ENCODE measurements at places on chromosomes 7 and 10.

GRCh38 chr7:118195837-118196474 is 12.0 kb downstream of the LSM8 start:
- peak; percentile 15 for DNase-seq

DNA sequence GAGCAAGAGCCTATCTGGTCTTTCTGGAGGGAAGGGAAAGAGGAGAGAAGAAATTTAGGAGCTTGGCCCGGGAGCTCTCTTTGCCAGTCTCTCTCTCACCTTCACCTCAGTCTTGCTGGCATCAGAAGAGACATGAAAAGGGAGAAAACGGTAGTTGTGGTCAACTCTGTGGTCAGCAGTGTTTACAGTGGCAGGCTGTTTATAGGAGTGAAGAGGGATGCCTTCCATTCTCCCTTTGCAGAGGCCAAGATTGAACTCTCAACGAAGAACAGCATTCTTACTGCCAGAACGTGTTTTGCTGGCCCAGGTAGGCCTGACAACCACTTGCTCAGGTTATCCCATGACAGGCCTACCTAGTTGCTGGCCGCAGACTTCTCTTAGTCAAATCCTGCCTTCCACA is 133.3 kb downstream of the CCDC3 start:
- DNase-seq: no peak

GRCh38 chr10:65891073-65891981 is 1034.5 kb upstream of the LRRTM3 start:
- DNase-seq: no peak

DNA sequence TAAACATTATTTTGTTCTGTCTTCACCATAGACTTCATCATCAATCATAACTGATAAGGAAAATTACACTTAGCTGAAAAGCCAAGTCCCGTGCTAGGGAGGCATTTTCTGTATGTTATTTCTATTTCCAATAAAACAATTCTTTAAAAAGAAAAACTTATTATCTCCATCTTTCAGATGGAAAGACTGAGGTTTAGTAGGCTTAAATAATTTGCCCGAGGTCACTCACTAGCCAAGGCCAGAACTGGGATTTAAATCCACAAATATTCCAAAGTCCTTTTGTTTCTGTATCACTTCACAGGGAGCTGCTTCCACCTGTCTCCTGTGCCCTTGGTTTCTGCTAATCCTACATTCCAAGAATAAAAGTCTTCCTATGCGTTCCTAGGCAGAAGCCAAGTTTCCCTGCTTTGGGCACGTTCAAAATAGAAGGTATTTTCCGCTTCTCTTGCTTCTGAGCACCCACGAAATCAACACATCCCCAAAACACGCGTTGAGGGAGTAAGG is 732 bp downstream of the CPVL start:
- DNase-seq: no peak

DNA sequence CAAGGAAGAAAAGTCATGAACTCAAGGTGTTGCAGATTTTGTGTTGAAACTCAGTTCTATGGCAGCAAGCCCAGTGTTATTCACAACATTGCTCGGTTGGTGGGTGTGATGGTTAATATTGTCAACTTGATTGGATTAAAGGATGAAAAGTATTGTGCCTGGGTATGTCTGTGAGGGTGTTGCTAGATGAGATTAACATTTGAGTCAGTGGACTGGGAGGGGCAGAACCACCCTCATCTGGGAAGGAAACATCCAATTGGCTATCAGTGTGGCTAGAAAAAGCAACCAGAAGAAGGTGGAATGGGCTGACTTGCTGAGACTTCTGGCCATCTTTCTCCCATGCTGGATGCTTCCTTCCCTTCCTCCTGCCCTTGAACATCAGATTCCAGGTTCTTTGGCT is 353.2 kb downstream of the ADRA2A start:
- DNase-seq: no peak

DNA sequence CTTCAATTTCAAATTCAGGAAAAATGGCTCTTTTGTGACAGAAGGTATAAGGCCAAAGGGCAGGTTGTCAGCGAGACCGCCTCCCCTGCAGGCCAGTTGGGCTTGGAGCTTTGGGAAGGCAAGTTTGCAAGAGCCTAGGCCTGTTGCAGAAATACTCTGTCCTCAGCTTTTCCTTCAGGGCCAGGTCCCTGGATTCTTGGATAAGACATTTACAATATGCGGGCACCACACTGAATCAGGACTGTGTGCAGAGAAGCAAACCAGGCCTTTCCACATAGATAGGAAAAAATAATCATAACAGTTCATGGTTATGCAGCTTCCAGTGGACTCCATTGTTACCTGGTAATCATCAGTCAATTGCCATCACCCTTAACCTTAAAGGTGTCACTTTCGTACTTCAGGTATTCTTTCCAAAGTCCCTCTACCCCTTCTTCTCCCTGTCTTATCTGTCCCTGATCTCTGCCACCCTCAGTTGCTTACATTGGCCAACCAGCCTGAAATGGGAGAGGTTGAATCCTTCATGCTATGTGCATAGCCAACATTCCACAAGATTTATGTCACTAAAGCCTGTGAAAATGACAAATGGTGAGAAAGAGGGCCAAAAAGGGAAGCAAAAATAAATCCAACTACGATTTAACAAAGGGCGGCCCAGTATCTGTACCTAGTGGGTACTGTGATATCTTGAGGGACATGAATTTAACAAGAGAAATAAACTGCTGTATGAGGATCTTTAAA is 304.5 kb upstream of the NFE2L3 start:
- DNase-seq: no peak

DNA sequence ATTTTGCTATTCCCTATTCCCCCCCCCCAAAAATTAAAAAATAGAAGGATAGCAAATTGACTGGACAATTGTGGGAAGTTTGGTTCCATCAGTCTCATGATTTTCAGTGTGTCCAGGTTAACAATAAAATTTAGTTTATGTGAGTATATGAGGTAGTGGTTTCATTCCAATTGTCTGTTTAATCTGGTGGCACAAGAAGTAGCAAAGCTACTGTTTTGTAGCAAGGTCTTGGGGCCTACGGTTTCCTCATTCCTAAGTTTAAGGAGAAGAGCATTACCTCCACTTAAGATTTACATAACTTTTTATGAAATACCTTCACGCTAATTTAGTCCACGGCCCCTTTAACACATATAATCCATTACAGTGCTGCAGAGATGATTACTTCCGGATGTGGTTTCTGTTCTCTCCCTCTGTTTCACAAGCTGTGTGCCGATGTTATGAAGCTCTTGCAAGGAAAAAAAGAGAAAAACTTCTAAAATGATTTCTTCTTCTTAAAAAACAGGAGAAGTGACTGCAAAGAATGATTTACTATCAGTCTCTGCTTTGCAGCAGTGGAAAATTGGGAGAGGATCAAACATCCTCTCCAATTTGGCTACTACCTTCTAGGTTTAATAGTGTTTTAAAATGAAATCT is 32.7 kb upstream of the NPVF start:
- DNase-seq: no peak

DNA sequence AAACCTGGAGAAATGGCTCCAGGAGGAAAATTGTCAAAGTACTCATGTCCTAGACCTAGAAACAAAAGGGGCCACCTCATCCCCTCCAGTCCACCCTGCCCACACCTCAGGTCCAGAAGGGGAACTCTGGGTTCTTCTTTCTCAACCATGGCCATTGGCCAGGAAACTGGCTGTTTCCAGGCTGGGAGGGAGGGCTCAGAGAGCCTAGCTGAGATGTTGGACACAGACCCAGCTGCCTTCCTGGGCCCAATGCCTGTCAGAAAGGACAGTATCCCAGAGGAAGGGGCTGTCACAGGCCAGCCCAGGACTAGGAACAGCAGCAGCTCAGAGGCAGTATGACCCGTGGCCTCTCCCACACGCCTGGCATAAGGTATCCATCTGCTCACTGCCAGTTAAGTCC is 9.6 kb downstream of the GRID1 start:
- DNase-seq: no peak

DNA sequence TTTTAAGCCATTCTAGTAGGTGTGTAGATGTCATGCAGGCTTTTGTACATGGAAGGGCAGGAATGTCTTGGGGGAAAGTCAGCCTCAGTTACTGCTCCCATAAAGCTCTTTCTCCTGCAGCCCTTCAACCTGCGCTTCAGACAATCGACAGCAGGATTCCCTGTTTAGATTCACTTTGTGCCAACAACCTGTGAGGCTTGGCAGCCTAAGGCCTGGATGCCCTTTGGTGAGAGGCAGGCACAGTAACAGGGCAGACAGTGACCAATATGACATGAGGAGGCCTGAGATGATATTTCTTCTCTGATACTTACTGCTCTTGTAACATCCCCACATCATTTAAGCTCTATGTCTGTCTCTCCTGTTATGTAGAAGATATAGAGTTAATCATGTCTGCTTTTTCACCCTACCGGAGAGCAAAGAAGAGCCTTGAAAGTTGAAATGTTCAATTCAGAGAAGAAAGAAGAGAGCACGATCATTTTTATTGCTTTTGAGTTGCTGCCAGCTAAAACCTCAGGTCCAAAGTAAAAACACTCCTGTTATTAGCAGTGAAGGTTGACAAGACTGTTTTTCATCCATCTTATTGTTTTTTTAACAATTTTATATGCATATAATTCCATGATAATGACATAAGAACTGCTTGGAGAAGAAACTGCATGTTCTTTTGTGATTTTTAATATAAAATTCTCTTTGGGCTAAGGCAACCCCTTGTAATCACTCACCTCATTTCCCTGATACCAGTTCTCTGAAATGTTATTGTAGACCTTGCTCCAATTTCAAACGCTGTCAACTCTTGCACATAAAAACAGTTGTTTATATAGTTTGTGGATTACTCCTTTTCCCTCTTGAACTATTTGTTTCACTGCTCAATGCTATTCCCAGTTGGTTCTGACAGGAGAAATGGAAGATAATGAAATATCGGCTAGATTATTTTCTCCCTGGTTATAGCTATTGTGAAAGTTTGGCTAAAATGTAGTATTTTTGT is 140.9 kb downstream of the GALNT17 start:
- DNase-seq: no peak

DNA sequence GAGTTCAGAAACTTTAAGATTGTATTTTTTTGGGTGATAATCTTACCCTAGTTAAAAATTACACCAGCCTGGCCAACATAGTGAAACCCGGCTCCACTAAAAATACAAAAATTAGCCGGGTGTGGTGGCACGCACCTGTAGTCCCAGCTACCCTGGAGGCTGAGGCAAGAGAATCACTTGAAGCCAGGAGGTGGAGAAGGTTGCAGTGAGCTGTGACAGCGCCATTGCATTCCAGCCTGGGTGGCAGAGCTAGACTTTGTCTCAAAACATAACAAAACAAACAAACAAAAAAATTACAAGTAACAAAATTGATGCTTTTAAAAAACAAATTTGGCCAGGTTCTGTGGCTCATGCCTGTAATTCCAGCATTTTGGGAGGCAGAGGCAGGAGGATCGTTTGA is 76.7 kb downstream of the ANKRD61 start:
- no peak for DNase-seq

GRCh38 chr10:1368842-1369171 is 312.6 kb downstream of the WDR37 start:
- peak; percentile 14 for DNase-seq

- DNase-seq: no peak
Measured at GRCh38 chr10:45064998-45065397, 64.3 kb downstream of the ZNF22 start.

GRCh38 chr10:79927111-79927828 is 21.6 kb downstream of the SFTPD start:
- DNase-seq: no peak

GRCh38 chr7:147376192-147376591 is 1214.4 kb upstream of the C7orf33 start:
- no peak for DNase-seq

DNA sequence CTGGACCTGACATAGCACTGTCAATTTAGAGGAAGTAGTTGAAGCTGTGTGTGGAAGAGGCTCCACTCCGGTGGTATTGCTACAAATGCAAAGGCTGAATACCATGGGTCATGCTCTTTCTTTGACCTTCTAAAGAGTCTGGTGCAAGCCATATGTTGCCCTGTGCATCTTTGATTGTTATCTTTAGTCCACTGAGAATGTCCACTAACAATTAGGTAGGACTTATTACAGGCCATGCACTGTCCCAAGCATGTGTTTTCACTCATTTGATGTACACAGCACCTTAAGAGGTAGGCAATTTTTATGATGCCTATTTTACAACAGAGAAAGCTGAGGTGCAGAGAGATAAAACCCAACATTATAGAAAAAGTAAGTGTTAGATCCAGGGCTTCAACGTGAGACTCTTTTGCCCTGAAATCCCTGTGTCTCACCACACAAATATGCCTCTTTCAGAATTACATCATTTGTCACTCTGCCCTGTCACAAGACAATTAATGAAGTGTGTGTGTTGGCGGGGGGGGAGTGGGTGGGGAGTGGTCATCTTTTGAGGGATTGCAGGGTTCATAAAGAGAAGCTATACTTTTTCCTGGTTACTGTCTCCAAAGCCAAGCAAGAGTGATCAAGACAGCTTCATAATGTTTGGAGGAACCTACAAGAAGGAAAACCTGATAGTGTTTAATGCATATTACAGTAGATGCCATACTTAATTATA is 637.6 kb upstream of the IGFBP3 start:
- no peak for DNase-seq

DNA sequence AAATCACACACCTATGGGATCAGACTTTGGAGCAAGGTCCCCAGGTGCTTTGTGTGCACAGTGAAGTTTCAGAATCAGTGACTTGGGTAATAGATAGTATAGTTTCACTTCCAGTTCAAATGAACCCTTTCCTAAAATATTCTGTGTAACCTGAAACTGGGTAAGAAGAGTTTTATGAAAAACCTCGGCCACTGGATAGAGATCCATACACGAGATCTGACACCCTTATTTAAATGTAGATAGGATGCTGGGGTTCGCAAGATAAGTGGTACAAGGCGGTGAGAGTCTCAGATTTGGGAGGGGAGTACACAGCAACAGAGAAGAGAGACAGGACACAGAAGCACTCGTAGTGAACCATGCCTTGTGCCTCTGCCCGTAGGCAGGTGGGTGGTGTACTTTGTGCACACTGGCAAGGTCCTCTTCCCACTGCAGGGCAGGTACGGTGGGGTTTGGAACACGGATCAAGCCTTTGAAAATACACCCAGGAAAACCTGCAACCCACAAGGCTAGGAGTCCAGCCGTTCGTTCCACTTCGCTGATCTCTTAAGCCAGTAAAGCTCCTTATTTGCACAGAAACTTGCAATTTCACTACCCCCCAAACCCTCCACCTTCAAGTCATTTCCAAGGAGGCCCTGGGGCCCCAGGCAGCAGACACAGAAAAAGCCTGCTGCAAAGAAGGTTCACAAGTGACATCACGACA is 162.8 kb downstream of the USP6NL start:
- DNase-seq: no peak

- DNase-seq: peak; percentile 8
Measured at GRCh38 chr10:59709395-59710125, at the start of gene SLC16A9. Gene SLC16A9, minus strand, starts transcription at chr10:59709850. Its CDS starts 25,559 bp downstream, at chr10:59684291.
